ENCODE measurements at places on chromosomes 12 and 14.
A peak's percentile ranks its signal among the peaks of the same experiment; 100 is the strongest.

DNA sequence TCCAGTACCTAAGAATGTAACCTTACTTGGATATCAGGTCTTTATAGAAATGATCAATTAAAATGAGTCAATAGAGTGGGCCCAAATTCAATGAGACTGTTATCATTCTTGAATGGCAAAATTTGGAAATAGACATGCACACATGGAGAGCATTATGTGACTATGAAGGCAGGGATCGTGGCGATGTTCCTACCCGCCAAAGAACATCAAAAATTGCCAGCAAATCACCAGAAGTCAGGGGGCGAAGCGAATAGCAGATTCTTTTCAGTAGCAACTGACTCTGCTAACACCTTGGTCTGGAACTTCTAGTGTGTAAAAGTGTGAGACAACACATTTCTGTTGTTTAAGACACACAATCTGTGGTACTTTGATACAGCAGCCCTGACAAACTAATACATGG lies 192.5 kb downstream of the ACSS3 start:
- no peak for DNase-seq

DNA sequence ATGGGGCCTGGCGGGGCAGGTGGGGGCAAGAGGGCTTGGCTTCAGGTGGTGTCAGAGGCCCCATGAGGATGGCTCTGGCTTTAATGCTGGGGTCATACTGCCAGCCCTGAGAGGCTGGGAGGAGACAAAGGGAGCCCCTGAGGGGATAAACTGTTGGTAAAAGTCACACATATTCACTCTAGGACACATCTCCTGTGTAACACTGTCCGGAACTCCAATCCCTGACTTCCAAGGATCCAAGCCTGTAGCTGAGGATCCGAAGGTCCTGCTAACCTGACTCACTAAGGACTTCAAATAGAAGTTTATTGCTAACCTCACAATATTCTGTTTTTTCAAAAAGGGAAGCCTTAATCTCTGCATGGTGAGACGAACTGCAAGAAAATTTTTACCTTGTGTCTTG lies 39.2 kb upstream of the GPR68 start:
- no peak for DNase-seq

DNA sequence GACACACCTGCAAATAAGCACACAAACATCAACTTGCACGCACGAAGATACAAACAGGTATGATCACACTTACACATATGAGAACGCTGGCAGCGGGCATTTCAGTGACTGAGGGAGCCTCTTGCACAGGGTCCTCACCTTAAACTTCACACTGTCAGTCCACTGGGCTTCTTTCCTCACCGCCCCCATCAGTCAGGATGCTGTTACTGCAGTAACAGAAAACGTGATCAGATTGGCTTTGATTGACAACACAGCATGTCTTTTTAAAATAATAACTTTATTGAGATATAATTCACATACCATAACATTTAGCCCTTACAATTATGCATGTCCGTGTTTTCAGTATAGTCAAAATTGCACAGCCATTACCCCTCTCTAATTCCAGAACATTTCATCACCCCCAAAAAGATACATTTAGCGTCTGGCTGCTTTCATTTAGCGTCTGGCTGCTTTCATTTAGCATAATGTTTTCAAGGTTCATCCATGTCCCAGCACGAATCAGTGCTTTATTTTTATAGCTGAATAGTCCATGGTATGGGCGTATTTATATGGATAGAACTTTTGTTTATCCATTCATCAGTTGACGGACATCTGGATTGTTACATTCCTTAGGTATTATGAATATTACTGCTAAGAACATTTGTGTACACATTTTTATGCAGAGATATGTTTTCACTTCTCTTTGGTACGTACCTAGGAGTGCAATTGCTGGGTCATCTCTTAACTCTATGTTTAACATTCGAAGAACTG lies 8.4 kb downstream of the CCDC197 start:
- peak; percentile 43 for DNase-seq

- DNase-seq: no peak
These were observed 32.6 kb downstream of the TNFAIP2 start for GRCh38 chr14:103155826-103156394.
